ENCODE measurements at places on chromosomes 13 and 19.
A peak's percentile ranks its signal among the peaks of the same experiment; 100 is the strongest.

- DNase-seq = no peak
Observed at GRCh38 chr13:25281935-25282332, 5.4 kb downstream of the MTMR6 start.

DNA sequence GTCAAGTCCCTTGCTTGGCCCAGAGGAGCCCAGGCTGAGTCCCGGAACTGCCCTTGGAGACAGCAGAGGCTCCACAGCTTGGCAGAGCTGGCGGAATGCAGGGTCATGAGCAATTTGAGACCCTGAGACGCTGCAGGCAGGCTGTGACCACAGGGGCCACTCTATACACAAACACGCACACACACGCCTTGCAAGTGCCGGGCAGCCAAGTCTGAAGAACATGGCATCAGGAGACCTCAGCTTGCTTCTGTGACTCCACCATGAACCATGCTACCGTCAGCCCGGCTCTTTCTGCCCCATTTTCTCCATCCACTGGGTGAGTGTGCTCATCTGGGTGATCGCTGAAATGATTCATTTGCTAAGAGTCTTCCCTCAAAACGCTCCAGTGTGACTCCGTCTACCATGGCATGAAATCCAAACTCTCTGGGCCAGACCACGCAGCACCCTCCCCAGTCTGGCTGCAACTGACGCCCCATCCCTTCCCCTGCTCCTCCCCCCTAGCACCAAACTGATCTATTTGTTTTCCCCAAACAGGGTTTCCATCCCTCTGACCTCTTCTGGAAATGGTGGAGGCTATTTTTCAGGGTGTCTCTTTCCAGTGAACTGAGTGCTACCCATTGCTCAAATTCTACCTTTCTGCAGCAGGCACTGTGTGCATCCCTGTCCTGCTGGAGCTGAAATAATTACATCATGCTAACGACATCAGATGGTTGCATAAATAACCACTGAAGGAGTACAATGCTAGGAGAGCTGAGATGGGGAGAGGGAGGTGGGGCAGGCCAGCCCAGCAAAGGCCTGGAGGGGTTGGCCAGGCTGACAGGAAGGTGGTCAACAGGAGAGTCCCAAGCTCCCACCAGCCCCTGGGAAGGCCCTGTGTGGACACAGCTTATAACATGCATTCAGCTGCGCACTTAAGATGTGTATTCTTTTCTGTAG, 3.1 kb downstream of the CARS2 start:
- DNase-seq = no peak

GRCh38 chr19:8148410-8149260, 757 bp downstream of the FBN3 start:
- DNase-seq = no peak

DNA sequence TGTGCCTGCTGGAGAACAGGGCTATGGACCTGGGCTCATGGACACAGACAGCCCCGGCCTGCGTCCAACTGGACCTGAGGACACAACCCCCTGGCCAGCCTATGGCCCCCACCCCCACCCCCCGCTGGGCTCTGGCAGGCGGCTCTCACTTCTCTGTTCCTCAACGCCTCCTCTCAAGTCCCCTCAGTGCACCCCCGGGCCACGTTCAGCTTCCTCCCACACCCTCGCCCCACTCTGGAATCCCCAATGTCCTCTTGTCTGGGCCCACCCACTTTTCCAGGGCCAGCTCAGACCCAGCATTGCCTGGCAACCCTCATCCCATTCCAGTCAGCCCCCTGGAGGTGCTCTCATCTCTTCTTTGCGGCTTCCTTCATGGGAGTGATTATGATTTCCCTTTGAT, 130.2 kb upstream of the SPACA7 start:
- DNase-seq = no peak

DNA sequence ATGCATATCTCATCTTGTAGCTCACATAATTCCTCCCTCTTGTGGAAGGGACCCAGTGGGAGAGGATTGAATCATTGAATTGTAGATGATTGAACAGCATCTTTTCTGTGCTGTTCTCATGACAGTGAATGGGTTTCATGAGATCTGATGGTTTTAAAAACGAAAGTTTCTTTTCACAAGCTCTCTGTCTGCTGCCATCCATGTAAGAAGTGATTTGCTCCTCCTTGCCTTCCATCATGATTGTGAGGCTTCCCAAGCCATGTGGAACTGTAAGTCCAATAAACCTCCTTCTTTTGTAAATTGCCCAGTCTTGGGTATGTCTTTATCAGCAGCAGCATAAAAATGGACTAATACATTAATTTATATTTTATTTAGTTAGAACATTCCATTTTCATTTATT, 19.6 kb upstream of the ZNF675 start:
- no peak for DNase-seq

DNA sequence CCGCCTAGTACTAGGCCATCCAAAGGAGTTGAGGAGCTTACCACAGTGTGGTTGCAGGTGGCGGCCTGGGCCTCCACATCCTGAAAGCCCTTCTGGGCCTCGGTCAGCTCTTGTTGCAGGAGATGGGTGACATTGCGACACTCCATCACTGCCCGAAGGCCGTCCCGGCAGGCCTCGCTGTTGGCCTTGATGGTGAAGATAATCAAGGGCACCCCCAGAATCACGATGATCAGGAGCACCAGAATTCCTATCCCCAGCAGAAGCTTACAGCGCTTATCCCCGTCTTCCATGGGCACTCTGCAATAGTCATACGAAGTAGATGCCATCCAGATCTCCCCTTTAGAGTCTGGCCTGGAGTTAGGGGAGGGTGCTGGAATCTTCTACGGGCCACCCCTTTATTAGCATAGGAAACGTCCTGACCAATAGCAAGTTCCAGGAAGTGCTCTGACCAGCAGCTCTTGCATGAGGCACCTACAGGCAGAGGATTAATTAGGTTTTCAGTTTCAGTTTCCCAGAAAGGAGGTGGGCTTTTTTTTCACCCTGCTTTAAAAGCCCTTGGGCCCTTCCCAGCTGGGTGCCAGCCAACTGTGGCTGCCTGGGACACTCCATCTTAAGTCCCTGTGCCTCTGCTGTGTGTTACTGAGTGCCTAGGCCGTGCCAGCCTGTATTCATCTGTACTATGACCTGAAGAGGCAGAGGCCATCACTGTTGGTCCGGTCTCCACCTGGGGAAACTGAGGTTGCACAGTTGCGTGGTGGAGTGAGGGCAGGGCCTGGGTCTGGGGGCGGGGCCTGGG, at the start of gene BST2:
Gene BST2, minus strand, starts transcription at position 381 of the 796 bp plus-strand sequence. Its CDS starts 55 bp downstream, at position 326.
- DNase-seq = peak; percentile 53

GRCh38 chr19:11399667-11400066, 15.6 kb upstream of the EPOR start:
- DNase-seq = no peak

DNA sequence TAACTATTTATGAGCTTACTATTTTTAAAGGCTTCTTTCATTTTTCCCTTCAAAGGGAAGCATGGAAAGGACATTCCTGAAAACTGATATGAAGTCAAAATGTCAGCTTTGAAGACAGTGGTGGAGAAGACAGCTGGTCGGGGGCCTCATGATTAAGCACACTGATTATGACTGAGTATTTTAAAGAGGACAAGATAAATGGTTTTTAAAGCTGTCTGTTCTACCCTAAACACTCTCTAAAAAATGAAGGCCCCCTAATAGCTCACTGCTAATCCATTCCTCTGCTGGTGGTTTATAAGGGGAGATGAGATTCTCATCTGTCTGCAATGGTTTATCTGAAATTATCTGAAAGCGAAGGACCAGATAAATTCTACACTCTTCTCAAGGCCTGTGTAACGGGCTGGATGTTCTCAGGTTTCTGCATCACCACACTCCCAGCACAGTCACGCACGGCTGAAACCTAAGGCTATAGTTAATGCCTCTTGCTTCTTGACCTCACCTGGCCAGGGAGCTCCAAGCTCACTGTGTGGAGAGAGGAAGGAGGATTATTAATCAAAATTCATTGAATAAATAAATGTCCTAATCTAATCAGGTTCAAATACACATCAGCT, 86.9 kb upstream of the DOCK9 start:
- DNase-seq = no peak

DNA sequence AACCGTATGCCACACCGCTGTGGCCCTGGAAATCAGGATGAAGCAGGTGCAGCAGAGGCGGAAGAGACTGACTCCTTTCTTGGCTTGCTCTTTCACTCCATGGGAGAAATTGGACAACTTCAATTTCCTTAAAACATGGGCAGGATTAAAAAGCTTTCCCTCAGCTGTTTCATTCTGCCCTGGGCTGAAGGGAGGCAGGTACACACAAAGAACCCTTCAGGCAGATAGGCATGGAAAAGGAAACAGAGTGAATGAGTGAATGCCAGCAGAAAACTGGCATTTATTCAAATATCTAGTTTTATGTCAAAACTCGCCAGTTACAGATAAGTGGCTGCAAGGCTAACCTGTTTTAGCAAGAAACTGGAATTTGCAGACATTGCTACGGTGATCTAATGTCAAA, 71.0 kb upstream of the SLC15A1 start:
- DNase-seq = no peak

GRCh38 chr13:41299316-41300094, 11.6 kb upstream of the NAA16 start:
- no peak for DNase-seq

DNA sequence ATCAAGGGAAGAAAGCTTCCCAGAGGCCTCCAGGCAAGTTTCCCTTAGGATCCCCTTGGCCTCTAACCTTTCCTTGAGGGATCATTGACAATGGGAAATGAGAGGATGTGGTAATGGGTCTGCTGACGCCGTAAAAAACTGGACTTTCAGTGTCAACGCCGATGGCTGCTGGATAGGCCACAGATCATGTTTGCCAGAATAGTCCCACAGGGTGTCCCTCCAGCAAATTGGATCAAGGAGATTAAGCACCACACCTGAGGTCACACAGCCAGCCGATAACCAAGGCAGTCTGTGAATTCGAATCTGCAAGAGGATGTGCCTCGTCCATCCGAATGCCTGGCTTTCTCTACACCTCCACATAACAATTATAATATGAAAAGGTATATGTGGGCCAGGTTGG, 17.6 kb downstream of the BCAT2 start:
- DNase-seq = no peak

DNA sequence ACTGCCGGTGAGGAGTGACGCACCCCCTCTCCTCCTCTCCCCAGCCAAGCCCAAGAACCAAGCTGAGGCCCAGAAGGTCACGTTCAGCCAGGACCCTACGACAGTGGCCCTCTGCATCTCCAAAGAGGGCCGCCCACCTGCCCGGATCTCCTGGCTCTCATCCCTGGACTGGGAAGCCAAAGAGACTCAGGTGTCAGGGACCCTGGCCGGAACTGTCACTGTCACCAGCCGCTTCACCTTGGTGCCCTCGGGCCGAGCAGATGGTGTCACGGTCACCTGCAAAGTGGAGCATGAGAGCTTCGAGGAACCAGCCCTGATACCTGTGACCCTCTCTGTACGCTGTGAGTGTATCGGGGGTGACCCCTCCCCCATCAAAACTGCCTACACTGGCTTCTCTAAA, 19.2 kb upstream of the TOMM40 start:
- no peak for DNase-seq
